Esophagus muscularis mucosa (tissue), 4 donors: ENCODE measurements at places on chromosomes 11 and 22.

DNA sequence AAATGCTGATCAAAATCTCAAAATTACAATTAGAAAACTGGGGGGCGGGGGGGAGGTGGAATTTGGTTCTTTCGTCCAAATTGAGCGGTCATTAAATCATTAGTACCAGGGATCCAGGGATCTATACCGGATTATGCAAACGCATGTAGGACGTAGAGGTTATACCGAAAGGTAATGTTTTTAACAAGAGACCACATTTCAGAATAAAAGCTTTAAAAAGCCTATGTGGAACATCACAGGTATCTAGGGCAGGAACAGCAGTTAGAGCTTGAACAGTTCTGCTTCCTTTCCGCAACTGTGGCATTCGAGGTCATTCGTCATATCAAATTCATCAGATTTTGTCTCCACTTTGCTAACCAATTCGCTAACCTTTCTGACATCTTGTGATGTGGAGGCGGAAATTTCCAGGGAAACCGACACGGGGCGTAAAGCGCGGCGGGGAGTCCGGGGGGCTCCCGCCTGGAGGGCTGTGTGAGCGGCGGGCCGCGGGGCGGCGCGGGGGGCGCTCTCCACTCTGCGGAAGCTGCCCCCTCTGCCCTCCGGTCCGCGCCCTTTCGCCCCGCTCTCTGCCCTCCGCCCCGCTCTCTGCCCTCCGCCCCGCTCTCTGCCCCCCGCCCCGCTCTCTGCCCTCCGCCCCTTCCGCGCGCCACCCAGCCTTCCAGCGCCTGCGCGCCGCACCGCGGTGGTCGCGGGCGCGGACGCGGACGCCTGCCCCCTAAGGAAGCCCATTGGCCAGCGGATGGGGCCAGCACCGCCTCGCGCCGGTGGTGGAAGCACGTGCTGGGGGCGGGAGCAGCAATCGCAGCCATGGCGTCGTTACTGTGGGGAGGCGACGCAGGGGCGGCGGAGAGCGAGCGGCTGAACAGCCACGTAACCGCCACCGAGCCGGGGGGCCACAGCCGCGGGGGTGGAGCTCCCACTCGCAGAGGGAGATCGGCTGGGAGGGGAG, at the start of gene DDX25:
Gene DDX25 (plus strand): TSS at position 798 of the 949 bp plus-strand sequence. CDS start 10 bp downstream, at position 808.
- no peak for DNase-seq
- peak within 1 kb of the TSS; percentile 70 for H3K4me3 ChIP-seq
- peaks cover 20% of the 10 kb centered on the region for H3K27me3 ChIP-seq
- H3K27ac ChIP-seq: no peak within 1 kb of the TSS

DNA sequence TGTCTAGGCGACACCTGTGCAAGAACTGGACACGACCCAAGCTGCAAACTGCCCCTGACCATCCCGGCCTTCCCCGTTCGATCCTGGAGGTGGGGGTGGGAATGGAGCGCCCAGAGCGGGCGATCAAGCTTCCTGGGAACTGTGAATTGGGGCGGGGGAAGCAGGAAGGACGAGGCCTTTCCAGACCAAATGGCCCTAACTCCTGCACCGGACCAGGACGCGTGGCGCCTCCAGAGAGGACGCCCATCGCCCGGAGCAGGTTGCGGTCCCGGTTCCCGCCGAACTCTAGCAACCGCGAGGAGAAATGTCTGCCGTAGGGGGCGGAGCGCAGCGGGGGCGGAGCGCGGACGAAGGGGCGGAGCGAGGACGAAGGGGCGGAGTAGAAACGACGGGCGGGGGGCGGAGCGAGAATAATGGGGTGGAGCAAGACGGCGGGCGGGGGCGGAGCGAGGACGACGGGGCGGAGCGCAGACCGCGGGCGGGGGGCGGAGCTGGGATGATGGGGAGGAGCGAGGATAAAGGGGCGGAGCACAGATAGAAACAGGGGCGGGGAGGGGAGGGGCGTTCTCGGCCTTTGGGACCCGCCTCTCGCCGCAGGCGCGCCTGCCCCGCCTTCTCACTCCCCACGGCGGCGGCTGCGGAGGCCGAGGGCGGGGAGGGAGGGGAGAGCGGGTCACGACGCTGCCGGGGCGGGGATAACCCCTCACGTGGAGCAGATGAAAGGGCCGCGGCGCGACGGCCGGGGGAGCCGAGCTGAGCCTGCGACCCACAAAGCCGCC, at the start of gene ZNRF3:
Gene ZNRF3 (plus strand): TSS at position 695 of the 779 bp plus-strand sequence. CDS start 195 bp downstream, outside the sequence.
- H3K27me3 ChIP-seq: no peaks in the 10 kb centered on the region
- peak within 1 kb of the TSS; percentile 67 for H3K4me3 ChIP-seq
- H3K27ac ChIP-seq: peak within 1 kb of the TSS; percentile 76
- H3K4me1 ChIP-seq: peaks cover 49% of the 10 kb centered on the region
- no peaks in the 10 kb centered on the region for H3K36me3 ChIP-seq

DNA sequence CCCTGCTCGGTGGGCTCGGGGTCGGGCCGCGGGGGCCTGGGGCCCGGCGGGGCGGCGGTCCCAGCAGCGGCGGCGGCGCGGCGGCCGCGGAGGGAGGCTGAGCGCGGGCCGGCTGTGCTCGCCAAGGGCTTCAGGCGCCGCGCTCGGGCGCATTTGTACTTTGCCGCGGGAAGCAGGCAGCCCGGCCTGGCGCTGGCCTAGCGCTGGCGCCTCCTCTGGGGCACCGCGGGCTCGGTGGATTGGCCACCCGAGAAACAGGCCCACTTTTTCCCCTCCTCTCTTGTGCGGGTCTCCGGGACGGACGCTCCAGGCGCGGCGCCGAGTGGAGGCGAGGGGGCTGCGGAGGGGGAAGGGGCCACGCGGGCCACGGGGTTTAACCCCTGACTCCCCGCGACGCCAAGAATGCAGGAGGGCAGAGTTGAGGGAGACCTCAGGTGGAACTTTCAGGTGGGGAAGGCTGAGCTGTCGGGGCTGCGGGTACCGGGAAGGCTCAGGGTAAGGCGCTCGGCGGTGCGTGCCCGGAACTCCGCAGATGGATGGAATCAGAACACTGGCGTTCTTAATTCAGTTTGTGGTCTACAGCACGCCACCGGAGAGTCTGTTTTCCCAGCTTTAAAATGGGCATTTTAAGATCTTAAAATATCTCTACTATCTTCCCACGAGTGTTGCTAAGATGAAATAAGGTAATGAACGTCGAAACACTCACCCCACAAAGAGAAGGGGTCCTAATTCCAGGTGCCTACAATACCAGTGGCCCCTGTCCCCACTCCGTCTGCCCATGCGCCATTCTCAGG, at the start of gene CHRDL2:
Gene CHRDL2 (minus strand): TSS at position 126 of the 794 bp plus-strand sequence. CDS start 538 bp downstream, outside the sequence.
- no peak for DNase-seq
- H3K4me3 ChIP-seq: peak within 1 kb of the TSS; percentile 49
- H3K27me3 ChIP-seq: peaks cover 14% of the 10 kb centered on the region
- H3K36me3 ChIP-seq: no peaks in the 10 kb centered on the region
- H3K27ac ChIP-seq: no peak within 1 kb of the TSS

GRCh38 chr22:21920341-21921183, 32.1 kb downstream of the PPM1F start:
- H3K36me3 ChIP-seq: peaks cover 63% of the 10 kb centered on the region
- no peak for DNase-seq
- no peaks in the 10 kb centered on the region for H3K27me3 ChIP-seq
- no peak overlapping the region for H3K27ac ChIP-seq
- peaks cover 23% of the 10 kb centered on the region for H3K4me1 ChIP-seq

- H3K4me3 ChIP-seq: no peak overlapping the region
- no peaks in the 10 kb centered on the region for H3K27me3 ChIP-seq
- no peaks in the 10 kb centered on the region for H3K36me3 ChIP-seq
- H3K4me1 ChIP-seq: peaks cover 43% of the 10 kb centered on the region
- no peak for DNase-seq
Observed at GRCh38 chr11:130831976-130832375, 84.3 kb downstream of the SNX19 start.

DNA sequence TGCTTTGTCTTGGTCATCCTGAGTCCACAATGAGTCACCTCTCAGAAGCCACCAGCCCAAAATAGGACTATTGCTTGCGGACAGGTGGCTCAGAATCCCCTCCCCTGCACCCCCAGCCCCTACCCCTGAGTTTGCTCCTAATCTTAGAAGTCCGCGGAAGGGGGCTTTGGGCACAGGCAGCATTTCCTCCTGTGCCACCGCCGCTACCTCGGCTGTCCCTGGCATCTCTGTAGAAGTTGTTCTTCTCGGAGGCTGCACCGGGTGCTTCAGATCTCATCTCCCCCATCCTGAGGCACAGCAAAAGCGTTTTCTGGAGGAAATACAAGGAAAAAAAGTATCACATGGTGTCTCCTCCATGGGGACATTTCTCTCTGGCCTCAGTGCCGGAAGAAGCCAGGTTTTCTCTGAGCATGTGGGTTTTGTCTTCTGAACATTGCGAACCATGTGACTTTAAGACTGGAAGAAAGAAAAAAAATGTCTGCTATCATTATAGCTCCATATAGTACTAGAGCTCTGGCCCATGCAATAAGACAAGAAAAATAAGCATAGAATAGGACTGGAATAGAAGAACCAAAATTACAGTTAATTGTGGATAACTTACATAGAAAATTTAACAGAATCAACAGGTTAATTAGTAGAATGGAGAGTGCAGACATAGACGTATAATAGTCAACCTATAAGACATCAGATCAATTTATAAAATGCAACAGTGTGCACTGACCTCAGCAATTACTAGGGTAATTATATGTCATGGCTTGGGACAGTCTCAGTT, 63.2 kb downstream of the SHISAL1 start:
- H3K27ac ChIP-seq: no peak overlapping the region
- H3K27me3 ChIP-seq: peaks cover under 1% of the 10 kb centered on the region
- peak; percentile 31 for DNase-seq
- H3K36me3 ChIP-seq: peaks cover 4% of the 10 kb centered on the region
- no peaks in the 10 kb centered on the region for H3K4me1 ChIP-seq

DNA sequence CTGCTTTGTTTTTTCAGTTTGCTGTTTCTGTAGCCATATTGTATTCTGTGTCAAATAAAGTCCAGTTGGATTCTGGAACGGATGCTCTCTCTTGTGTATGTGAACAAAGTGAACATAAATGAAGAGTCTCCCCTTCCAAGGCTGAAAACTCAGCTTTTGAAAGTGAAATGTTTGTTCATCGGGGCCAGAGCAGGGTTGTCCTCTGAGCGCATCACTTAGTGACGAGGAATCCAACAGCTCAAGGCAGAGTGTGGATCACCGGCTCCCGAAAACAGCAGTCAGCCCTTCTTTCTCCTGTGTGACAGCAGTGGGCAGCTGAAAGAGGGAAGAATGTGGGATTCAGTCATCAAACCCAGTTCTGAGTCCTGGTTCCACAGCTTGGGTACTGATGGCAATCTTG, 21.4 kb downstream of the RBX1 start:
- H3K4me1 ChIP-seq: no peaks in the 10 kb centered on the region
- H3K27me3 ChIP-seq: no peaks in the 10 kb centered on the region
- H3K36me3 ChIP-seq: peaks cover 51% of the 10 kb centered on the region
- H3K4me3 ChIP-seq: no peak overlapping the region

GRCh38 chr22:37913233-37913721, 7.2 kb downstream of the MICALL1 start:
- no peak overlapping the region for H3K4me3 ChIP-seq
- peaks cover 62% of the 10 kb centered on the region for H3K36me3 ChIP-seq
- H3K27ac ChIP-seq: peak overlapping the region; percentile 95
- no peak for DNase-seq

DNA sequence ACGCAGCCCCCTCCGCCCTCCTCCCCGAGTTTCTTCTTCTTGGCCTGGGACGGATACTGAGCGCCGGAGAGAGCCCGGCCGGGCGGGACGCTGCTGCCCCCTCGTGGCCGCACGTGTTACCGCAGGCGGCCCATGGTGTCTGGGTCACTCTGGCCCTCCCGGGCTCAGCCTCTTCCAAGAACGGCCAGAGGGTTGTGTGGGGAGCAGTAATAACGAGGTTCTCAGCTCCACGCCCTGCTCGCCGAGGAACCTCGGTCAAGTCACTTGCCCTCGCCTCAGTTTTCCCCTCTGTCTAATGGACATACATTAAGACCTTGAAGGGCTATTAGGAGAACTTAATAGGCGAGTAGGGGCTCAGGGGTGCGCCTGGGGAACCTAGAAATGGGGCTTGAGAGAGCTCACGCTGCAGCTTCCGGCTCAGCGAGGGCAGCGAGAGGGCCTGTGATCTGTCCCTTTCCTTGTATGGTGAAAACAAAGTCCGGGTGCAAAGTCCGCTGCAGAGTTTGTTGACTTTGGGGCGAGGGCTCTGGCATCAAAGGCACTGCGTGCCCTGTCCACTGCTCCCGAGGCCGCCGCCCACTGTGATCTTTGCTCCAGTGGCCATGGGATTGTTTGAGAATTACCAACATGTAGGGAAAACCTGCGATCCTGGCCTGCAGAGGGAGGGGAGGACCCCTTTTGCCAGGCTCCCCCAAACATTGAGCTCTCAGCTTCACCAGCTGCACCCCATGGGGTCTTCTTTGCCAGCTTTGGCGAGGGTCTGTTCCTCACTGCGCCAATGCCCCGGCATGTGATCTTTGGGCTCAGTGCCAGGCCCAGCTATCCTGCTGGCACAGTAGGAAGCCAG, 14.4 kb upstream of the LRP5 start:
- peak; percentile 94 for DNase-seq
- peak overlapping the region; percentile 5 for H3K27ac ChIP-seq
- no peaks in the 10 kb centered on the region for H3K36me3 ChIP-seq
- no peaks in the 10 kb centered on the region for H3K27me3 ChIP-seq
- H3K4me1 ChIP-seq: peaks cover 22% of the 10 kb centered on the region

- no peaks in the 10 kb centered on the region for H3K4me1 ChIP-seq
- H3K27me3 ChIP-seq: no peaks in the 10 kb centered on the region
- DNase-seq: no peak
- H3K4me3 ChIP-seq: no peak overlapping the region
- H3K36me3 ChIP-seq: no peaks in the 10 kb centered on the region
Observed at GRCh38 chr11:71176812-71177211, 75.6 kb downstream of the SHANK2 start.

GRCh38 chr11:45390407-45390806, 104.3 kb upstream of the SYT13 start:
- H3K4me1 ChIP-seq: no peaks in the 10 kb centered on the region
- H3K4me3 ChIP-seq: no peak overlapping the region
- DNase-seq: no peak
- H3K36me3 ChIP-seq: no peaks in the 10 kb centered on the region
- no peak overlapping the region for H3K27ac ChIP-seq

- H3K4me1 ChIP-seq: peaks cover 85% of the 10 kb centered on the region
- no peak for DNase-seq
- no peaks in the 10 kb centered on the region for H3K27me3 ChIP-seq
- no peaks in the 10 kb centered on the region for H3K36me3 ChIP-seq
- H3K27ac ChIP-seq: peak overlapping the region; percentile 94
Observed at GRCh38 chr11:35144136-35144741, 5.3 kb downstream of the CD44 start.

GRCh38 chr11:74092425-74092824, 78.4 kb downstream of the C2CD3 start:
- H3K4me1 ChIP-seq: no peaks in the 10 kb centered on the region
- no peak for DNase-seq
- H3K27me3 ChIP-seq: no peaks in the 10 kb centered on the region
- H3K27ac ChIP-seq: no peak overlapping the region

- no peaks in the 10 kb centered on the region for H3K36me3 ChIP-seq
- peak; percentile 74 for DNase-seq
- no peaks in the 10 kb centered on the region for H3K27me3 ChIP-seq
Observed at GRCh38 chr11:8381871-8382396, 118.3 kb upstream of the LMO1 start.

- H3K36me3 ChIP-seq: peaks cover 17% of the 10 kb centered on the region
- no peak overlapping the region for H3K4me3 ChIP-seq
- no peaks in the 10 kb centered on the region for H3K4me1 ChIP-seq
- DNase-seq: no peak
- no peak overlapping the region for H3K27ac ChIP-seq
Observed at GRCh38 chr11:108368134-108368533, 99.2 kb downstream of the C11orf65 start.
